Stimulated activated CD8-positive, alpha-beta memory T cell treated with anti-CD3 and anti-CD28 coated beads, Interleukin-15, amount 100 ng/mL, for 4 hours (primary cell): ENCODE measurements at places on chromosomes 1 and 21.

DNA sequence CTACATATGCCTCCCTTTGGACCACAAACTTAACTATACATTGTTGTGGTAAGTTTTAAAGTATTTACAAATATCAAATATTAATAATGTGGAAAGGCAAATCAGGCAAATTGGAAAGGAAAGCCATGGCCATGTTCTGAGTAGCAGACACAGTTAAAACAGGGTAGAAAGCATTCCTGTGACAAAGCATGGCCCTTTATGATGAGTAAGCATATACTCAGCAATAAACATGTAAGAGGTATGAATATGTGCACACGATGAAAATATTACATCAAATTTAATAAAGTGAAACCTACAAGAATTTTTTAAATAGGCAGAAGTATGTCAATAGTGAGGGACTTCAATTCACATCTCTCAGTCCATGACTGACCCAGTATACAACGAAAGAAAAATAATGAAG lies 389.2 kb downstream of the DSCAM start:
- no peak for DNase-seq

DNA sequence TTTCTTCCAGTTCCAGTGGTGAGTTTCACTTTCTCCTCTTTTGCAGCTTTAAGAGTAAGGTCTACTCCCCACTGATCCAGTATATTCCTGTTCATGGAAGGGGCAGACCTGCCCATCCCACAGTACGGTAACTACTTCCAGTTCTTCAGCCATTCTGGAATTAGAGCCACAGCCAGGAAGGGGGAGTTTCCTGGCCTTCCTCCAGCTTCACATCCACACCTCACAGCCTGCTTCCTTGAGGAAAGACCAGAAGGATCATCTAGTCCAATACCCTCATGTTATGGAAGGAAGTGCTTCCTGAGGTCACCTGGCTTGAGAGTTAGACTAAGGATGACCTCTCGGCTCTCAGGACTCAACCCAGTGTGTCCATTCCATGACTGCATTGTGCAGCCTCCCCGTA lies 597.8 kb downstream of the KIF26B start:
- no peak for DNase-seq

DNA sequence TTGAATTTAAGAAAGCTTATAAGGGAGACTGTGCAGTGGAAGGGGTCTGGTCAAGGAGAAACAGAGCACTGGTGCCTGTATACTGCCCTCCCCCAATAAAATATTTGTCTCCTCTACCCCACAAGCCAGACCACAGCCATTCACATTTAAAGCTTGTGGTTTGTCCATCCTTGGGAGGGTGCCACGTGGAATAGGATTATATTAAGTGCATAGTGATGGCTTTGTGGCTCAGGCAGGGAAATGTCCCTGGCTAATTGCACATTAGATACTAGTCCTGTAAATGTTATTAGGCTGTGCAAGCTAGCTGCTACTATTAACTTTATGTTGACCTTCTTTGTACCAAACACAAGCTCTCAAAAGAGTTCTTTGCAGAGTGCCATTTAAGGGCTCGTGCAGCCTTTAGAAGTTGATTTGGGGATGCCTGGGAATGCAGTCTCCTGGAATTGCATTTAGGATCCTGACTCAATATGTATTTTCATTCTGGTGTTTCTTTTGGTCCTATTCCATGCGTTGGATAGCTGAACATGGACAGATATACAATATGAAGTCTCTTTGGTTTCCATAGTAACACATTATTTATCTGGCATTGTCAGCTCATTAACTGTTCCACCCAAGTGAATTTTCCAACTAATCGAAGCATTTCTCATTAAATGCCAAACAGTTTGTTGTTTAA lies 210.6 kb downstream of the ROR1 start:
- DNase-seq: no peak

DNA sequence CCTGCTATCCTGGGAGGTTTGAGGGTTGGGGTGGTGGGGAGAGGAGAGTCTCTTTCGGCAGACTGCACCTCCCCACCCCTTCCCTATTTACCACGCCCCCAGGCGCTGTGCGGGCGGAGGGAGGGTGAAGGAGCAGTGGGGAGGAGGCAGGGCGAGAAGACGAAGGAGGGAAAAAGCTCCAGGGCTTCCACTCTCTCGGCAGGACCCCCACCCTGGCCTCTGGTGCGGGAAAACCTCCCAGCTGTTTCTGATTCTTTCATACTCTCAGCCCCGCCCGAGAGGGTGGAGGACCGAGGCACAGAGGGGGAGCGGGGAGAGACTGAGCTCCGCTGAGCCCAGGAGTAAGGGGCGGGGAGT lies 866 bp upstream of the WNT2B start:
- DNase-seq: no peak

DNA sequence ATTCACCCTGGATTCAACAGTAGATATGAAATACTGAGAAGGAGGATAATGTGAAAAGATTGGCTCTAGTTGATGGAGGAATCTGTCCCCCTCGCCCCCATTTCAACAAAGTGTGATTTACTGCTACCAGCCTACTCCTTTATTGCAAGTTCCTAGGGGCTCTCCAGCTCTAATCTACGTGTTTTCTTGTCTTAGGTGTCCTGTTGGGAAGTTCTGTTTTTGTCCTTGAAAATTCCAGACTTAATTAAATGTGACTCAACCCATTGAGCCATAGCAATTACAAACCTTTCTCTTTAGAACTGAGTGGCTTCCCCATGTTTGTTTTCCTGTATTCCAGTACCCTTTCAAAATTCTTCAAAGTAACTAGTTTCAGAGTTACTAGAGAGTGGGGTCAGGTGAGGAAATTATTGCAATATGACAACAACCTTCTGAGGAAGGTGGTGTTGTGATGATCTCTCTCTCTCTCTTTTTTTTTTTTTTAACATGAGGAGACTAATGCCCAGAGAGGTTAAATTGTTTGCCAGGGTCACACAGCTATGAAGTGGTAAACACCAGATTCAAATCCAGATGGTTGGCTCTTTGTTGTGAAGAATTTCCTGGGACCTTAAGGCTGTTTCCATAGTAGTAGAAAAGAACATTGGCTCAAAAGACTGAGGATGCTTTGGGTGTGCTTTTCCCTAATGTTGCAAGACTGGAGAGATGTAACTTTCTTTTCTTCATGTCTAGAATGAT lies 3.5 kb downstream of the RGL1 start:
- DNase-seq: no peak

- no peak for DNase-seq
Observed at GRCh38 chr1:109802136-109802900, 38.6 kb upstream of the EPS8L3 start.
